Activated naive CD4-positive, alpha-beta T cell (primary cell): ENCODE measurements at places on chromosomes 4 and X.

- no peak for DNase-seq
These were observed 102.1 kb downstream of the ITIH6 start for GRCh38 chrX:54695816-54696487.

DNA sequence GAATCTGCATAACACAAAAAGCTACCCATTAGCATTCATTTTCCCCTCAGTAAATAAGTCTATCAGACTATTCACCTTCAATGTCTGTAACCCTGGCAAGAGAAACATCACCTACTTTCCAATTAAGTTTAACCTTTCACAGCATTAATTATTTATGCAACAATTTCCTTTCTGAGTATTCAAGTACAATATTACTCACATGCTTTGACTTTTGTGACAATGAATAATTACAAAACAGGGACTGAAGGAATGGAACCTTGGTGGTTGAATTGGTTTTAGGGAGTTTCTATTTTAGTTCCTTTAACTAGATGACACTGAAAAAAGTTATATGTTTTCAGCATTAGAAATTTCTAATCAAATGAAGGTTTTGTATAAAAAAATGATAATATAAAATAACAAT, 932.3 kb upstream of the EPHA5 start:
- no peak for DNase-seq

DNA sequence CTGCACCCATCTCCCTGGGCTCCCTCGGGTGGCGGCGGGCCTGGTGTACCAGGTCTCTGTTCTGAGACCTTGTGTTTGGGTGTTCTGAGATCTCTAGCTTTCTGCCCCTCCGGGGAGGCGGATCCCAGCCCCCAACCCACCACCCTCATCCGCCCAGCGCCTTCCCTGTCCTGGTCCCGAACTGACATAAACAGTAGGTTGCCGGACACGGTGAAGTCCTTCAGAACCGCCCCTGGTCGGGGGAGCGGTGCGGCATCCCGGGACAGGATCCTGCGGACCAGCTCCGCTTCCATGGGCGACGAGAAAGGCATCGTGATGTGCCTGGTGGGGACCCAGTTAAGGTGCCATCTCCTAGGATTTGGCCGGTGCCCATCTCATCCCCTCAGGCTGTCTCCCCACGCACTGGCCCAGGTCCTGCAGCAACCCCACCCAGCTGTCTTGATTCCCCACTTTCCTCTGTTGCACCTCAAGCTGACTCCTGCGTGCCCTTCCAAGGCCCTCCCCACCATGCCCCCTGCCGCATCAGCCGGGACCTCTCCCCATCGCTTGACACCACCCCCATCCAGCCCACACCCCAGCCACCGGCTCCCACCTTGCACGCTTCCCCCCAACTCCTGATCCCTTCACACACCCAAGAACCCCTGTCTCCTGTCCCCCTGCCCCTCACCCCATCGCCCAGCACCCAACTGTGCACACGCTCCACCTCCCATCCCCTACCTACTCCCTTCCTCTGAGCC, 900 bp downstream of the CTAG2 start:
- DNase-seq = no peak

GRCh38 chr4:183211533-183211932, 108.5 kb downstream of the CLDN22 start:
- DNase-seq = no peak

DNA sequence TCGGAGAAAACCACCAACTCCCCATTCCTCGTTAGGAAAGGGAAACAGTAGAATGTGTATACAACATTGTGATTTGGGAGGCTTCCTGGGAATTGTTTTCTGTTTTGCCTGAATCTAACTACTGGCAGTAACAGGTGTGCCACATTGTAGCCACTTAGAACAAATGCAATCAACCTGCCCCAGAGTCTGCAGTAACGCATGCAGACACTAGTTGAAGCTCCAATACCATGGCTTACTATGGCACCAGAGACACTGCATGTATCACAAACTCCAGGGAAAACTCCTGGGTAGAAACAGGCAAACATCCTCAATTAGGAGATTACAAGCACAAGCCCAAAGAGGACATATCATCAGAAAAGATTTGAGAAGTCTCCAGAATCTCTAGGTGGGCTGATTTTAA, 154.2 kb upstream of the NEIL3 start:
- DNase-seq = no peak

DNA sequence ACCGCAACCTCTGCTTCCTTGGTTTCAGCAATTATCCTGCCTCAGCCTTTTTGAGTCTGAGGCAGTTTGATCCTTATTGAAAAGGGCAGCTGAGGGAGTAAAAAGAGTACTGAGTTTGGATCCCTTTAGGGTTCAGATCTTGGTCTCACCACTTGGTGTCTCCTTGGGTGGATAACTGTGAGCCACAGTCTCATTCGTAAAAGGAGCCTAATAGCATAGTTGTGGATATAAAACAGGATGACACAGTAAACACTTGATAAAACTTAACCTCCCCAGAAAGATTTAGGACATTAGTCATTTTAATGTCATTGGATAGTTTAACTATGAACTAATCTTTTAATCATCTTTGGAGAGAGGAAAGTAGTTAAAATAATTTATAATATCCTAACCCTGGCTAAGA, 173.0 kb downstream of the ANK2 start:
- no peak for DNase-seq

DNA sequence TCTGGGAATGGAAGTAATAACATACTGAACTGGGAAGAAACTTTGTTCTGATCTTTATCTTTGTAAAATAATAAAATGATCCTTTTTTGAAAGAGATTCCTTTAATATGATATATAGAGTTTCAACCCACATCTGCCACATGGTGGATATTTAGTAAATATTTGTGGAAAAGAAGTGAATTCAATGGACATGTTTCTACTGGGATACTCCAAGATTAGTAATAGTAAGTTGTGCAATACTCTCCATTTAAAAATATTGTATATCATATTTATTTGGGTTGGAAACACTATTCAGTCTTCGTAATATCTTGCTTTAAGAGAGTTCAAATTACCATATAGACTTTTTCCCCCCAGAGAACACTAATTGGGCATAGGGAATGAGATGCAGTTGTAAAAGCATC, 17.8 kb upstream of the ARSJ start:
- no peak for DNase-seq
